ENCODE measurements at places on chromosomes 16 and 17.

DNA sequence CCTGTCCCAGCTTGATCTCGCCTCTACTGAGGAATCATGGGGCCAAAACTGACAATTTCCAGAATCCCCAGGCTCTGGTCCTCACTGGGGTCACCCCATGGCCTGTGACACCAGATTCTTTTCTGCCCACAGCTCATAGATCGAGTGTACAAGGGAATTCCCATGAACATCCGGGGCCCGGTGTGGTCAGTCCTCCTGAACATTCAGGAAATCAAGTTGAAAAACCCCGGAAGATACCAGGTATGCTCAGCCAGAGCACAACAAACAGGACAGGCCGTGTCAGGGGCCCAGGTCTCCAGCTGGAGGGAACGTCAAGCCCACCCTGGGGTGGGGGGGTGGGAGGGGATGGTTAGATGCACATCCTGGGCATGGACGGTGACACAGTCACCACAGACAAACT is 17.5 kb downstream of the USP6 start:
- no peak for DNase-seq

GRCh38 chr16:3655396-3656159 is 1.1 kb downstream of the DNASE1 start:
- no peak for DNase-seq

- DNase-seq = no peak
These were observed at the start of gene CDH1 for GRCh38 chr16:68737046-68737729. TSS of gene CDH1 (plus strand) at chr16:68737292. CDS start at chr16:68737416, 124 bp downstream.

- no peak for DNase-seq
These were observed 121.7 kb downstream of the SLC39A11 start for GRCh38 chr17:72970797-72971196.

DNA sequence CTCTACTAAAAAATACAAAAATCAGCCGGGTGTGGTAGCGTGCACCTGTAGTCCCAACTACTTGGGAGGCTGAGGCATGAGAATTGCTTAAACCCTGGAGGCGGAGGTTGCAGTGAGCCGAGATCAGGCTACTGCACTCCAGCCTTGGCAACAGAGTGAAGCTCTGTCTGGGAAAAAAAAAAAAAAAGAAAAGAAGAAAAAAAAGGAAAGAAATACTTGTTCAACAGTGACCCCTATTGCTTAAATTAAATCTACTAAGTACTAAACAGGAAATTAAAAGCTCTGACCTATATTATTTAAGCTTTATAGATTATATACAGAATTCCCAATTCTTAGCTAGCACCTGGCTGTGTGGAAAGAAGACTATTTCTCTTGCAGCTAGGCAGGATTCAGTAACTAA is 48.9 kb downstream of the FBXL20 start:
- no peak for DNase-seq

DNA sequence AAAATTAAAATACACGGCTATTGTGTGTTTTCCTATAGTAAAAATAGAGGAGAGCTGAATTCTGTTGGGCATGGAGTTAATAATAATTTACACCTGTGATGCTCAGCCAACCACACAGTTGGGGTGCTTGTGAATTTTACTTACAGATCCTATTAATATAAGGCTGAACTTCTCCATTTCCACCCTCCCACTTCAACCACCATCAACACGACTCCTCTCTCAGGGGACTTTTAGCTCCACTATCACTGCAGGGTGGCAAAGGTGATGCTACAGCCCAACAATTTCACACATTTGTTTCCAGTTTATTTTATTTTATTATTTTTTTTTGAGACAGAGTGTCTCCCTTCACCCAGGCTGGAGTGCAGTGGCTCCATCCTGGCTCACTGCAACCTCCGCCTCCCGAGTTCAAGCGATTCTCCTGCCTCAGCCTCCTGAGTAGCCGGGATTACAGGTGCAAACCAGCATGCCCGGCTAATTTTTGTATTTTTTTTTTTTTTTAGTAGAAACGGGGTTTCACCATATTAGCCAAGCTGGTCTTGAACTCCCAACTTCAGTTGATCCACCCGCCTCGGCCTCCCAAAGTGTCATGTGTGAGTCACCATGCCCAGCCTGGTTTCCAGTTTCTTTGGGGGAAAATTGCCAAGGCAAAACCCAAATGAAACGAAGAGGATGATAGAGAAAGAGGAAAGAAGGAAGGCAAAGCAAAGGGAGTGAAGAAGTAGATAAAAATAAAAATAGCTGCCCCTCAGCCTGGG is 57.9 kb downstream of the GNA13 start:
- no peak for DNase-seq

Data from AG09319 (cell line).